ENCODE measurements at places on chromosomes 7 and 10.
A peak's percentile ranks its signal among the peaks of the same experiment; 100 is the strongest.

DNA sequence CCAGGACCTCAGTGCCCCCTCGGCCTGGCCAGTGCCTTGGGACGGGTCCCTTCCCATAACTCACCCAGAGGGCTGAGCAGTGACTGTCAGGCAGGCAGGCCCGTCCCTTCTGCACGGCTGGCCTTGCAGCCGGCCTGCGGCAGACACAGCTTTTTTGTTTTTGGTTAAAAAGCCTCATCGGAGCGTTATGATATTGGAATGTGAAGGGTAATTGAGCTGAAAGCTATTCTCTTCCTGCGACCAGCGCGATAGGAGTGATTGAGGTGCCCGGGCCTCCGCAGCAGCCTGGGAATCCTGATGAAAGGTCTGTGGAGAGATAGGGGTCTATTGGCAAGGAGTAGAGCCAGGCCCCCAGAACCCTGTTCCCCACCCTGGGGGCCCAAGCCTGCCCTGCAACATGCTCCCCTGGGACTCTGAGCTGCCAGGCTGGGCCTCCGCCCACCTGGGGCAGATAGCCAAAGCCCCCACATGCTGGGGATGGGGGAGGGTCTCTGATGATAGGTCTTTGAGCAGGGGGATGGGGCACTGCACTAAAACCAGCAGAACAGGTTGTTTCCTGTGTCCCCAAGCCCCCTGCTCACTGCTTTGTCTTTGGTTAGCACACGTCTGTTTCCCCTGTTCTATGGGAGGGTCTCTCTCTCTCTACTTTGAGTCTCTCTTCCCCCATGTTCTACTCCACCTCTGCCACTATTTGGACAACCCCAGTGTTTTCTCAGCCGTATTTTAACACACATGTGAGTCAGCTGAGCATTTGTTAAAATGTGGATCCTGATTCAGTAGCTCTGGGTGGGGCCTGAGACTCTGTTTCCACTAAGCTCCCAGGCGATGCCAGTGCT lies 131.9 kb downstream of the CDH23 start:
- DNase-seq: no peak

DNA sequence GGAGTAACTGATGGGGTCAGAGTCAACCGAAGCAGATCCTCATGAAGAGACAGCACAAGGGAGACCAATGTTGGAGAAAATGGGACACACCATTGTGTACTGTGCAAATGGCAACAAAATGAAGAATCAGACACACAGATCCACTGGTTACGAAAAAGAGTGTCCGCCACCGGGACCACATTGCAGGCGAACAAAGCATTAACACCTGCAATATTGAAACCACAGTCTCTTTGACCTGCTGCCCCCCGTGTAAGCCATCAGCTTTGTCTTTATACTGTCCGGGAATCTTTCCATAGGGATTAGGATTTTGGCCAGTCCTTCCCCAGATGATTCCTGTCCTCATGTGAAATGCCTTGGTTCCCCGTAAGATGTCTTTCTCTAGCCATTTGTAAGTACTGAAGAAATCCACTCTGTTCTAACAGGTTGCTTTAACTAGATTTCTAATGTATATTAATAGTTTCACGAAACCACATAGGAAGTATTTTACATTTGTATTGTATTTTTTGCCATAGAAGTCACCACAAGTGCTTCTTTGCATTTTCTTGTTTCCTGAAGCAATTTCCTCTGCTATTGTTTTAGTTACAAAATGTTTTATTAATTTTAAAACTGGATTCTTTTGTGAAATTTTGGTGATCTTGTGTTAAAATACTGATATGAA lies 140.8 kb upstream of the NFE2L3 start:
- no peak for DNase-seq

DNA sequence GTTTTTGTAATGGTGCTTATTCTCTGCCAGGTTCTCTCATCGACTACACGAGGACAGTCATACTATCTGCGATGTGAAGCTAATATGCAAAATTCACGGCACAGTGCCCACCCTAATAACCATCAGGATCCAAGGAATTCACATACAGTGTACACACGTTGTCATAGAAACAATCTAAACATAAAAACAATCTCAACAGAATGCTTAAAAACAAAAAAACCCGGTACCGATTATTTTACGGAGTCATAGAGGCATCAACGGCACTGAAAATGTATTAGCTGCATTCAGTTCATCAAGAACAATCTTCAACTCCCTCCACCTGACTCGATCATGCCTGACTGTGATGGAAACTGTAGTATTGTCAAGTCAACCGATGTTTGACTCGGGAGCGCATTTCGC lies 628 bp downstream of the MRPS33 start:
- DNase-seq: no peak

GRCh38 chr7:127710635-127711034 lies 58.6 kb downstream of the SND1 start:
- no peak for DNase-seq

DNA sequence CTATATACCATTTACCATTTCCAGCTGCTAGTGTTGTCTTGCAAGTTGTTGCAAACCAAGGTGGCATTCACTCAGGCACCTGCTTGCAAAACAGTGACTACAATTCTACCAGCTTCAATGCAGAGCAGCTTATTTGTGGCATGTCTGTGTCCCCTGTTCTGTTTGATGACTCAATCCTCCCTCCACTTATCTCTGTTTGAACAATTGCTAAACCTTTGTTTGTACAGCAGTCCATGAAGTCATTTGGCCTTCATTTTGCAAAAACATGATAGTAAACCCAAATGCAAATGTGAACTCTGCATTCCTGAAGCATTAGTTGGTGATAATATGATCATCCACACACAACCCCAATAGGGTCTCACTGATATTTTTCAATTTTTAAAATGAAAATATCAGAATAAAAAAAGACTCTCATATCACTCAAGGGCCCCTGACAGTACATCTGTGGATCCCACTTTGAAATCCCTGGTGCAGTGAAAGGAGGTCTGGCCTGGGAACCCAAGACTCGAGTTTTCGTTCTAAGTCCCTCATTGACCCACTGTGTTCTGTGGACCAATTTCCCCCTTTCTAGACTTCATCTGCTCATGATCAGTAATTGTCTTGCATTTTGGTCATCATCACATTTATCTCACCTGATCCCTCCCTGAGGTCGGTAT lies 425.4 kb downstream of the RPS24 start:
- DNase-seq: no peak

DNA sequence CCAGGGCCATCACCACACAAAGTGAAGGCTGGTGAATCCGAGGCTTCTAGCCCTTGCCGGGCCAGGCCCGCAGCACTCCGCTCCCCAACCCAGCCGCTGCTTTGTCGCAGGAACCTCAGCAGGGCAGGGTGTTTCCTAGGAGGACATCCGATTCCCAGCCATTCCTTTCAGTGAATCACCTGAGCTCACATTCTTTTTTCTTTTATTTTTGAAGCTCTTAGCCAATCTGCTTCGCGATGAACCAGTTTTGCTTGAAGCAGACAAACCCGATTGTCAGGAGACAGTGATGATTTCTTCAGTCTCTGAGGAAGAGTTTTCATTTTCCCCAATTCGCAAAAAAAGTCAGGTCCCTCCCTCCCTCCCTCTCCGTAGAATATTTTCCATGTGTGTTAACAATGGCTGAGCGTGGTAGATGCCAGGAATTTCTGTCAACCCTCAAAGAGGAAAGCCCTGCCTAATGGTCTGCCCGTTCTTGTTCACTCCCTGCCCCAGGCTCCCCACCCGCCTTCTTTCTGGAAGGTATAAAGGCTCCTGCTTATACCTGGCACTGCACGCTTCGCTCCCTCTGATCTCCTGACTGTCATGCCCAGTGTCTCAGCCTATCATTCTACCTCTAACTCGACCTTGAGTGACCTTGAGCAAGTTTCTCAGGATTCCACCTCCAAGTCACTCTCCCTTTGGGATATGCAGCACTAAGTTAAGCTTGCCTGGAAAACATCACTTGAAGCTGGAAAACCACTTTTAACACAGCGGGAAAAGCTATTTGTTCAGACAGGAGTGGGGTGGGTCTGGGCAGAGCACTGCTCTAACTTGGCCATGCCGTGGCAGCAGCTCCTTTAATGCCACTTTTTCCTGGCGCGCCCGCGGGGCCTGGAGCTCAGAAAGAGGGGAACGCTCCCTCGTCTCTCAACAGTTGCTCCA lies 35.1 kb downstream of the EGFR start:
- DNase-seq: no peak

GRCh38 chr10:99369126-99369525 lies 40.0 kb downstream of the CNNM1 start:
- DNase-seq: no peak

GRCh38 chr10:32244421-32245207 lies 102.3 kb downstream of the EPC1 start:
- DNase-seq: no peak

GRCh38 chr7:7002418-7003062 lies 176.5 kb upstream of the CCZ1B start:
- DNase-seq: no peak

DNA sequence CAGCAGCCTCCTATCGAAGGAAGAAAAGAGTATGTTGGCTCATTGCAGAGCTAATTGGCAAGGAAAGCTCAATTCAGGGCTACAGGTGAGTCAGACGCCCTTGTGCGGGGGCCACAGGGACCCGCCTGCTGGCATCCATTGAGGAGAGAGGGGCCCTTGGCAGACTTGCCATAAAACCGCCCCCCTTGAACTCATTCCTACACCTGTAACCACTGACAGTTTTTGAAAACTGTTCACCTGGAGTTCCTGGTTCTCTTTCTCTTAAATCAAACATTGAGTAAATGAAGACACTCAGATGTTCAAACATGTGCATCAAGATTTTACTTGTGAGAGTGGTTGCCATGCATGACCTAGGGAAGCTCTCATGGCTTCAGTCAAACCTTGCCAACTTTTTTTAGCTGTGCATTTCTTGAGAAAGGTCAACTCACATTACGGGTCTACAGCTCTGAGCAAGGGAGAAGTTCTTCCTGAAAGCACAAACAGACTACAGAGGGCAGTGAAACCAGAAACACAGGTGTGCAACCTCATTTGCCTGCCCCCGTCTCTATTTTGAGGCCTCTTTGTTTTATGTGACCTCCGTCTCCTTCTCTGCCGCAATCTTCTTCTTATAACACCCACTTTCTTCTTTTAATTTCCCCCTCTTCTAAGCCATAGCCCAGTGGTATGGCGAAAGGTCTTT lies 87.8 kb downstream of the TBXAS1 start:
- DNase-seq: peak; percentile 63

GRCh38 chr10:85168243-85168642 lies 839.9 kb downstream of the CCSER2 start:
- DNase-seq: no peak

GRCh38 chr10:50585921-50586739 lies 37.6 kb downstream of the SGMS1 start:
- DNase-seq: no peak

DNA sequence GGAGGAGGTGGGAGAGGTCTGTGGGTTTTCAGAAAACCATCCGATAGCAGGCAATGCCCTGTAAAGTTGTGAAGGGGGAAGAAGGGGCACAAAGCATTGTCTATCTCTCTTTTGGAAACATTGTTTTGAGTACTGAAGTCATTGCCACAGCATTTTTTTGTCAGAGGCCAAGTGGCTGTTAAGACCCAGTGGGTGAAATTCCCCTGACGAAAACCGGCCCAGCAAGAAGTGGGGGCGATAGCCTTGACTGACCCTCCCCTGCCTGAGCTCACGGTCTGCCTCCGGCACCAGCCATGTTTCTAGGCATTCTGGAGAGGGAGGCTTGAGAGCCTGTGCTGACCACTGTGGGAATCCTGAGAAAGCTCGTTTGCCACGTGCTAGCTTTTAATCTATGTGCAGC lies 144.7 kb downstream of the RPS24 start:
- DNase-seq: no peak

- no peak for DNase-seq
These were observed 46.8 kb downstream of the TYW1B start for GRCh38 chr7:72781161-72781560.

DNA sequence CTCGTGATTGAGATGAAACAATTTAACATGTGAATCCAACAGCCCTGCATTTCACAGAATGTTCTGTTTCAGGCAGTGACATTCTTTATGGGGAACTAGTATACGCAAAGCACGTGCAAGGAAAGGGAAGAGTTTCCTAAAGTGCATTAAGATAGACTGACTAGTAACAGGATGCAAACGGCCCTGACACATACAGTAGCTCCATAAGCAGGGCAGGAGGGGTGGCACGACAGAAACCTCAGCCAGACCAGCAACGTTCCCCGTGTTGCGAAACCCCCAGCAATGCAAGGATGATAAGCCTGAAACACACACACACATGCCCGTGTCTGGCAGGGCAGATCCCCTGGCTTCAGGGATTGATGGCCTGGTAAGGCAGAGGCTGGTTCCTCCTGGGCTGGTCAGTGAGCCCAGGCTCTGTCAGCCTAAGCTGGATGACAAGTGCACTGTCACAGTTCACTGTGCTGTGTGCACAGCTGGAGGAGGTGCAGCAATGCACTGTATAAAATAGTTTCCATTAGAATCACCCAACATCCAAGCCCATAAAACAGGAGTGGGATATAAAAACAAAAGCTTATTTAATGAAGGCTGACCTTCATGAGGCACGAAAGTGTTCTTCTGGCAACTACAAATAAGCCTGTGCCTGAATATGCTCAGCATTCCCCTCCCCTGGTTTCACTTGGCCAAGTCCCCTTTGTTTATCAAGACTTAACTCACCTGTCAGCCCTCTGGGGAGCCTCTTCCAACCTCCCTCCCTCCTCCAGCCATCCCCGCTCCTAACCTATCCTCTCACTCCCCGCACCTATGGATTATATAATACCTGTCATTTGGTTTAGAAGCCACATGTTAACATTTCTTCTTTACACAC lies 88.8 kb downstream of the GSAP start:
- no peak for DNase-seq

DNA sequence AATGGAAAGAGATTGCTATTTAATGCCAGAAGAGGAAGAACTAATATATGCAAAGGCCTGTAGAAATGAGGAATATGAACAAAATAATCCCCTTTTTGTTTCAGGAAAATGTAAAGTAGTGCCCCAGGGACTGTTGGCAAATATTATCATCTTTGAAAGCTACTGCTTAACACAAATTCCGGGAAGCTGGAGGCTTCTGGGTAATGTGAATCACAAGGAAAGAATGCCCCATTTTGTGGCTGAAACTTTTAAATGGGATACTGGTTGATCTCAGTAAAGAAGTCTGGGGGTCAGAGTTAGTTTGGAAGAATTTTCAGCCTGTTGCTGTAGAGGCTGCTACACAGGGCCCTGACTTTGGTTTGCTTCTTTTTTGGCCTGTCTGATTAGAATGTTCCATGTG lies 141.0 kb downstream of the PTEN start:
- DNase-seq: no peak

DNA sequence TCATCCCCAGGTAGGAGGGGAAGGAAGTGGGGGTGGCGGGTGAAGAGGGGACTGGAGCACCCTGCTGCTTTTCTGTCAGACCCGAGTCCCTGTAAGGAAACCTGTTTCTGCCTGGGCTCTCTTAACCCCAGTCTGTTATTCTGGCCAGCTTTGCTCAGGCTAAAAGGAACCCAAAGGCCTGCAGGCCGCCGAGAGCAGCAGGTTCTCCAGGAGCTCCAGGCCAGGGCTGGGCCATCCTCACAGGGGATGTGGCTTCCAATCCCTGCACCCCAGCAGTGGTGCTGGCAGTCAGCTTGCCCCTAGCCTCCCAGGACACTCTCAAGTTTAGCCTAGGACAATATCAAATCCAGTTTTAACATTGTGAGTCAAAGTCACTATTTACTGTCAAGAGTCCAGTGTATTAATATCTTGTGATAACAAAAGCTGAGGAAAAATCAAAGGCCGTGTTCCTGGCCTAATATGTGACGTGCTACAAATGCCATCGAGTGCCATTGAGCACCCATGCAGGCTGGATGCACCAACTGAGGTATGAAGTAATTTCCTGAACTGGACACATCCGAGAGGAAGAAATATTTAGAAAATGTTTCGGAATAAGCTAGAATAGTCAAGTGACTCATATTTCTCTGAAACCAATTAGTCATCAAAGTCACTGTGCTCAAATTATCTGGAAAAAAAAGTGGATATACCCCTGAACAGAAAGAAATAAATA lies 7.0 kb downstream of the PKD1L1 start:
- no peak for DNase-seq

- DNase-seq: no peak
These were observed 40.2 kb upstream of the TES start for GRCh38 chr7:116170180-116170579.

All from activated CD8-positive, alpha-beta memory T cell treated with anti-CD3 and anti-CD28 coated beads, Interleukin-2, amount 50 U/mL, for 48 hours (primary cell).